NCI-H1092 (cell line): ENCODE measurements at places on chromosomes 2 and 18.

GRCh38 chr2:83990636-83991035, 468.4 kb downstream of the SUCLG1 start:
- DNase-seq: no peak

GRCh38 chr2:153488072-153488471, 9.5 kb upstream of the RPRM start:
- no peak for DNase-seq

DNA sequence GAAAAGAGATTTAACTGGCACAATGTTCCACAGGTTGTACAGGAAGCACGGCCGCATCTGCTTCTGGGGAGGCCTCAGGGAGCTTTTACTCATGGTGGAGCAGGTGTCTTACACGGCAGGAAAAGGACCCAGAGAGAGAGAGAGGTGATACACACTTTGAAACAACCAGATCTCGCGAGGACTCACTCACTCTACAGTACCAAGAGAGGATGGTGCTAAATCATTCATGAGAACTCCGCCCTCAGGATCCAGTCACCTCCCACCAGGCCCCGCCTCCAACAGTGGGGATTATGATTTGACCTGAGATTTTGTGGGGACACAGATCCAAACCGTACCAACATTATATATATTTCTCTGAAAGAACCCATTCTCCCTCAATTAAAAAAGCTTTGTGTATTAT, 79.7 kb upstream of the DOCK10 start:
- DNase-seq: no peak

- no peak for DNase-seq
Observed at GRCh38 chr18:75183973-75184493, 24.9 kb downstream of the PTGR3 start.

DNA sequence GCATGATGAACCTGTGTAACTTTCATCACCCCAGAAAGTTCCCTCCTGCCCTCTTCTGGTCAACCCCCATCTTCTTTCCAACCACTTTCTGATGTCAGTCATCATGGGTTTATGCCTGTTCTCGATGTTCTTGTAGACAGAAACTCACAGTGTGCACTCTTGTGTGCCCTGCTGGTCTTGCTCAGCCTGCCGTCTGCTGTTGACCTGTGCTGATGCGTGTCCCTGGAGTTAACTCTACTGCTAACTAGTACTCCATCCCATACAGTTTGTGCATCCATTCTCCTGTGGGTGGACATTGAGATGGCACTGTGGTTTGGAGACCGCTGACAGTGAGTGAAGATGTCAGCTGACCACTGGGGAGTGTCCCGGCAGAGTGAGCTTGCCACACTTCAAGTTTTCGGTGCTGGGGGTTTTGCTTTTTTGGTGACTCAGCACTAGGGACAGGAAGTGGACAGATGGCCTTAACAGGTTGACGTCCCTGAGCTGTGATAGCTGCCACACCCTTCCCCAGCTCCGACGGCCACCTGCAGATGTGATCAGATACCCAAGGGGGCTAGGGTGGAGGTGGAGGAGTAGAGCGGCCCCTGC, 14.8 kb downstream of the KLHL29 start:
- DNase-seq: no peak

GRCh38 chr2:8198766-8199382, 483.0 kb upstream of the ID2 start:
- no peak for DNase-seq

DNA sequence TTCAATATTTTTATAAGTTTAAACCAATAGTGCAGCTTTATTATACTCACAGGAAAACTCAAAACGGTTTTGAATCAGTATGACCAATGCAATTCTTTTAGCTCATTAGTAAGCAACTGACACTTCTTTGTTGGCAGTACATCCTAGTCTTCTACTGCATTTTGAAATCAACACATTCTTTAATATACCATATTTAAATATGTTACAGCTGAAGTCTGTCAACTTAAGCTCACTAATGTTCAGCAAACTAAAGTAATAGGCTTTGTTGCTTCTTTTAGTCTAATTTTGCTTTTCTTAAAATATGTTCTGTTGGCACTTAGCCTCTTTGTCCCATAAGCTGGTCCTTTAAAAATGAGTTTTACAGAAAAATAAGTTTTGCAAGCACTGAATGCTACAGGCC, 55.4 kb upstream of the CCBE1 start:
- no peak for DNase-seq

- DNase-seq: no peak
Observed at GRCh38 chr18:65025756-65026155, 725.1 kb upstream of the CDH7 start.

GRCh38 chr2:166563894-166564293, 69.8 kb upstream of the SCN7A start:
- no peak for DNase-seq

DNA sequence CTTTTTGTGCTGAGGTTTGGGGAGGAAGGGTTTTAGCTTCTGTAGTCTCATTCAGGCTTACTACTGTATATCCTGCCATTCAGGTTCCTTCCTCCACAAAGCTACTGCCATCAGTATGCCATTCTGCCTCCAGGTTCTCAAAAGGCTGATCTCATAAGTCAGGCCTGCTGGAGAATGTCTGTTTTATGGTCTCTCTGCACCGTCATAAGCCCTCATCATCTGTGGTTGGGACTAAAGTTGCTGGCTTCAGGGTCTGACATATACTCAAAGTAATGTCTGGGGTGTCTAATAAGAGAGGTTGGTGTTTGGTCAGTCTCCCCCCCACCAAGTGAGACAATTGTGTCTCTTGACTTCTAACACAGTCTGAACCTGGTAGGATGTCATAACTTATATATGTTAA, 36.2 kb upstream of the CCBE1 start:
- no peak for DNase-seq

GRCh38 chr2:206204710-206205109, 45.0 kb downstream of the EEF1B2 start:
- no peak for DNase-seq

DNA sequence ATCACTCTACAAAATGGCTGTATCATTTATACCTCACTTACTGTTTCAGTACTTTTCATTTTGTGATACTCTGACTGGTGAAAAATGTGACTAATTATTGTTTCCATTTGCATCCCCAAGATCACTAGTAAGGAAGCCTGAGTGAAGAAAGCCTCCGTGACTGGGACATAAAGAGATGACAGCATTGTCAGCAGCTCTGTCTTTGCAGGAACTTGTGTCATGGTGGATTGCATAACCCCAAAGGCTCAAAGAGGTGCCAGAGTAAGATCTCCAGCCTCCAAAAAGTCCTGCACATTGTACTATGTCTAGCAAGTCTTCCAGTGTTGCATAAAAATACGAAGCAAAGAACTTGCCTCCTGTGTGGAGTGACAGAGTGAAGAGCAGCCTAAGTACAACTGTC, 187.5 kb upstream of the CRIM1 start:
- DNase-seq: no peak

DNA sequence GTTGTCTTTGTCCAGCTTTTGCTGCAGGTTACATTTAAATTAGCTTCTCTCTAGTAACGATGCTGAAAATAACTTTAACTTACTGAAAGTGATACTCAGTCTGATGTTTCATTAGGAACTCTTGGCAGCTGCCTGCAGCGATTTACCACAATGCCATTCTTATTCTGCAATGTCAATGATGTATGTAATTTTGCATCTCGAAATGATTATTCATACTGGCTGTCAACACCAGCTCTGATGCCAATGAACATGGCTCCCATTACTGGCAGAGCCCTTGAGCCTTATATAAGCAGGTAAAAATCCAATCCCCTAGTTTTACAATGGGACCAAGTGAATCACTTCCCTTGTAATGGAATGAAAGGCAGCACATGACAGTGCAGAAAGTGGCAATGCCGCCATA, 16.3 kb upstream of the MFF start:
- DNase-seq: no peak

- no peak for DNase-seq
Observed at GRCh38 chr18:31246460-31246859, 71.5 kb upstream of the DSG1 start.

DNA sequence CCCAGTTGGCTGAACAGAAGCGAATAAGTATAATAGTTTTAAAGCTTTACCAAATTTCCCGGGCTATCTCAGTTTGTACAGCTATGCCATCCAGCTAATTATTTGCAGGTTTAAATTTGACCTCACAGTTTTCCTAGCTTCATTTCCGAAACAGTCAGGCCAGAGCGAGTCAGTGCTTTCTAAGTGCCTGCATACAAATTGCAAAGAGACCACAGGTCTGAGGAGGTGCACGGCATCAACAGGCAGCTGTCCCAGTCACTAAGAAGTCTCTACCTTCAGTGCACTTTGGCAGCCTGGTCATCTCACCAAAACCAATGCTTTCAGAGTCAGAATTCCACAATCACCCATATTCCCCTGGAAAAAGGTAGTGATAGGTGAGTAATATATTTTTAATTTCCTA, 51.9 kb downstream of the LAMA1 start:
- no peak for DNase-seq

DNA sequence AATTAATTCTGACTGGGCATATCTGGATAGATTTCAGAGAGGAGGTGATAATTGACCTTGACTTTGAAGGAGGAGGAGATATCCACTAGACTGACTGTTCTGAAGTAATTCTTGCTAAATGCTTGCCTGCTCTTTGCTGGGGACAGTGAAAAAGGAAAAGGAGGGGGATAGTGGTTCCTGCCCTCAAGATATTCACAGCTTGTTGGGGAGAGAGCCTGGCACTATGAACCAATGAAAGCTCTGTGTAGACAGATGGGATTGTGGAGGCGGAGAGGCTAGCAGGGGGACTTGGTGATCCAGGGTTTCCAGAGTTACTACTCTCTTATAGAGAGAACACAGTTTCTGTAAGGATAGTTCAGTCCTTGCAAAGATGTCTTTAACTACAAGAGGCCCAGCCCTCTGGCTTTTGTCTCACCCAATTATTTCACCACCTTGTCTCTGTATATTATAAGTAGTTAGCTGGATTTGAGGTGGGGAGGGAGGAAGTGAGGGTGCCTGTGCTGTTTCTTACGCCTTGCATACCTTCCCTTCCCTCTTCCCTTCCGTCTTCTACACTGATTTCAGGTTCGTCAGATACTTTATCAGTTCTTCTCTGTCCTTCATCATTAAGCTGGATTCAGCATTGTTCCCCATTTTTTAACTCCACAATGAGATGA, 190.4 kb downstream of the PRKCE start:
- no peak for DNase-seq

- no peak for DNase-seq
Observed at GRCh38 chr18:48975120-48975816, 24.5 kb upstream of the SMAD7 start.

GRCh38 chr2:101766337-101766736, 68.8 kb downstream of the MAP4K4 start:
- DNase-seq: no peak

- no peak for DNase-seq
Observed at GRCh38 chr2:239179851-239180371, 220.9 kb downstream of the HDAC4 start.

DNA sequence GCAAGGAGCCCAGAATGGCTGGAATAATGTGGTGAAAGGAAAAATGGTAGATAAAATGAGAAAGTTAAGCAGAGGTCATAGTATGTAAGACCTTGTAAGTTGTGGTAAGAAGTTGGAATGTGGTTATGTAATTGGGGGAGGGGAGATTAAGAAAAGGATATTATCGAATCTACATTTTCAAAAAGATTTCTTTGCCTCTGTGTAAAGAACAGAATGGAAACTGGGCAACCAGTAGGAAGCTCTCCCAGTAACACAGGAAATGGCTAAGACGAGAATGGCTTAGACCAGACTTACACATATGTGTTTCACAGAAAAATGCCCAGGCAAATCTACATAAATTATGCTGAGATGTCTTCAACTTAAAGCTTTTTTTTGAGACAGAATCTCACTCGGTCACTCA, 13.2 kb downstream of the MEMO1 start:
- DNase-seq: no peak

DNA sequence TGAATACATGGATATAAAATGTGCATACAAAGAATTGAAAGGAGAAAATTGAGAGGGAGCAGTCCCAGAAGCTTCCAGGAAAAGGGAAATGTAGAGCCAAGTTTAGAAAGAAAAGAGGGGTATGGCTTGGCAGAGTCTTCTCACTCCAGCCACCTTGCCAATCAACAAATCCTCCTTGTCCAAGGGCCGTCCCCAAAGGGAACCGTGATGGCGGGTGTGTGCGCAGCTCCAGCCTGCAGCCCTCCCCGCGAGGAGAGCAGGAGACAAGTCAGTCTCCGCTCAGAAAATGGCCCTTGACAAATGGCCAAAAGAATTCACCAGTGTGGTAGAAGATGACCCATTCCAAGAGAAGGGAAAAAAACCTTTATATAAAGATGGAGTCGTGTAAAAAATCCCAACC, 448.3 kb upstream of the POU3F3 start:
- DNase-seq: no peak

DNA sequence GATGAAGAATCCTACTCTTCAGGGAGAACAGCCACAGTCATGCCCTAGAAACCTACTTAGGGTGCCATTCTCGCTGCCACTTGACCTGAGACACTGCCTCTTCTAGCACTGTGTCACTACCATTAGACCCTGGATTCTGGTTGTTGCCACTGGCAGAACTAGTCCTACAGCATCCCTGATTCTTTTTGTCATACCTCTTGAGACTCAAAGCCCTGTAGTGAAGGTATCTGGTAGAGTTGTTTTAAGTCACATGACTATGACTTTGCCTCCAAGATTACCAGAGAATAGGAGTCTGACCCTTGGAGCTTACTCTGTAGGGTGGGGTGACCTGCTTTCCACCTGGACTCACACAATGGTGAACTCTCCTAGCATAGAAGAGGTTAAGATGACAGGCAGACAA, 296.7 kb downstream of the TNS1 start:
- no peak for DNase-seq

DNA sequence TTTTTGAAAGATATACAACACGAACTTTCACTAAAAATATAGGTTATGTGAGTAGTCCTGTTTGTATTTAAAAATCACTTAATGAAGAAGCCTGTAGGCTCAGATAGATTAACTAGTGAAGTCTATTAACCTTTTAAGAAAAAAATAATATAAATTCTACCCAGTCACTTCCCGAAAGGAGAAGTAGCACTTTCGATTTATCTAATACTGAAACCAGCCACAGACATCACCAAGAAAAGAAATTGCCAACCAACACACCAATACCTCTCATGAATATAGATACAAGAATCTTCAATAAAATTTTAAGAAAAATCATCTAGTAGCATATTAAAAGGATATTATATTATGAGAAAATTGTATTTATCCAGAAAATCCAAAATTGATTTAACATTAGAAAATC, 160.5 kb downstream of the GALNT13 start:
- no peak for DNase-seq

DNA sequence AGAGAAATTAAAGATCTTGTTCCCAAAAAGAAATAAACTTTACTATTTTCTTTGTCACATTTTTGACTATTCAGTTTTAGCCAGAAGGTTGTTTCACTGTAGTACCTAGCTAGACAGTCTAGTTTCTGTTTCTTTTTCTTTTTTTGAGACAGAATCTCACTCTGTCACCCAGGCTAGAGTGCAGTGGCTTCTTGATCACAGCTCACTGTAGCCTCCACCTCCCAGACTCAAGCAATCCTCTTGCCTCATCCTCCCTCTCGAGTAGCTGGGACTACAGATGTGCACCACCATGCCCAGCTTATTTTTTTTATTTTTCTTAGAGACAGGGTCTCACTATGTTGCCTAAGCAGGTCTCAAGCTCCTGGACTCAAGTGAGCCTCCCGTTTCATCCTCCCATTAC, 2.2 kb downstream of the RBM45 start:
- DNase-seq: no peak

- no peak for DNase-seq
Observed at GRCh38 chr2:20755132-20755800, 67.6 kb downstream of the LDAH start.

GRCh38 chr2:118979152-118979861, 37.3 kb downstream of the MARCO start:
- no peak for DNase-seq

- no peak for DNase-seq
Observed at GRCh38 chr2:240326246-240326645, 109.2 kb upstream of the GPC1 start.

- DNase-seq: no peak
Observed at GRCh38 chr18:8912348-8913326, 189.9 kb upstream of the NDUFV2 start.
